ENCODE measurements at places on chromosomes 11 and 22.
A peak's percentile ranks its signal among the peaks of the same experiment; 100 is the strongest.

DNA sequence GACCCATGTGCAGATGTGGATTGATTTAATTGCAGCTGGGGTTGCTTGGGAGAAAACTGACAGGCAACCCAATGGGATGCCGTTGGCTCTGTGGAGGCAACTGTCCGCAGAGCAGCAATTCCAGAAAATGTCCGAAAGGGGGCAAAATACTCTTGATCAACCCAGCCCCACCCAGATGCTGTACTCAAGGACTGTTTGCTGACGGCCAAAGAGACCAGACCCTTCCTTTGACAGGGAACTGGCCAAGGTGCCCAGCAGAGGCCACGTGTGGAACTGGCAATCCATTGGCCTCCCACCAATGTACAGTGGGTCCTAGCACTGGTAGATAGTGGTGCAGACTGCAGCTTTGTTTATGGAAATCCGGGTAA is 29.7 kb upstream of the KCNA4 start:
- DNase-seq = no peak

DNA sequence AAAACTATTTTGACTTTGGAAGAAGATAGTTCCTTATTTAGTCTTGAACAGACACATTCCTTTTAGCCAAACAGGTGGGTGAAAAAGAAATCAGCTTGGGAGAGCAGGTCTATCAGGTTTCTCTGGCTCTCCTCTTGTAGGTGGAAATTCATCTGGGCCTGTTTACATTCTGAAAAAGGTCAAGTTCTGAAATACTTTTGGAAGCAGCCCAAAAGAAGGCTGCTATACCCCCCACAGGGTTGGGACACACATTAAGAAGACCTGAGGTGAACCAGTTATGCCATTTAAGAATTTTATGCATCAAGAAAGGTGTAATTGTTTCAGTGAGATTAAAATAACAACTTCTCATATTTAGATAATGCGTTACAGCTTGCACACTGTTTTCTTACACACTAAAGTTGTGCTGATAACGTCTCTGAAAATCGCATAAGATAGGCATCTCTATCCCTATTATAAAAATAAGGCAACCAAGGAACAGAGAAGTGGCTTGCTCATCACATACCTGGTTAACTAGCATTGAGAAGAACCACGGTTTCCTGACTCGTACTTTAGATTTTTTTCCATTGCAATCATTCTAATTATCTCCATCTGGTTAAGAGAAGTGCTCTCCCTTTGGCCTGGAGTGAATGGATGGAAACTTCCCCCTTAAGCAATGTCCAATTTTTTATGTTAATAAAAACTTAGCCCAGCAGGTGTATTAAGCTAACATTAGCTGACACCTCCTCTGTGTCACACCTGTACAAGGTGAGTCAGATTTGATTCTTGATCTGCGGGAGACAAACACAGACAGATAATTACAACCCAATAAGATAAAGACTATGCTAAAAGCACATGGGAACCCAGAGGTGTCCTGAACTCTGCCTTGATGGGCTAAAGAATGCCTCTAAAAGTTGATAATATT is 60.5 kb upstream of the UCP3 start:
- DNase-seq = no peak

- peak; percentile 88 for DNase-seq
Measured at GRCh38 chr11:1050581-1051355, 14.2 kb upstream of the MUC6 start.

DNA sequence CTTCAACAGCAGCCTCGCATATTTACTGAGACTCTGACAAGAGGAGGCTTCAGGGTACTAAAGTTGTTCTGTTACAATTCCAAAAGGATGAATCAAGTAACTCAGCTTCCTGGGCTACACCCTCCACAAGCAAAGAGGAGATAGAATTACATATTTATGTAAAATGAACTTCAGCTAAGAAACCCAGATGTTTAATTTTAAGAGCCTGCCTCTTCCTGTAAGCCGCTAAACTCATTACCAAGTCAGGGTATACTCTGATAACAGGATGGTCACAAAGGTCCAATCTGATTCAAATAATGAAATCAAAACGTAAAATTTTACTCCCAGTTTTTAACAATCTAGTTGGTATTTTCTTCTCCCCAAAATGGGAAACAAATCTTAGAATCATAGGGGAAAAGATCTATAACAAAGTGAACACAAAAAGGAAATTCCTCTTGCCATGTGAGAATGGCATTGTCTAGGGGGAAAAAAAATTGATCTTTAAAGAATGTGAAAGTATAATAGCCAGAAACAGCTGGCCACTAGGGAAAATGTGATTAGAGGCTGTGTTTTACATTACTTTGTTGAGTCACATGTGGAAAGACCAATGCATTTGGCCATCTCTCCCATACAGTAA is 30.9 kb downstream of the CHEK2 start:
- DNase-seq = no peak

DNA sequence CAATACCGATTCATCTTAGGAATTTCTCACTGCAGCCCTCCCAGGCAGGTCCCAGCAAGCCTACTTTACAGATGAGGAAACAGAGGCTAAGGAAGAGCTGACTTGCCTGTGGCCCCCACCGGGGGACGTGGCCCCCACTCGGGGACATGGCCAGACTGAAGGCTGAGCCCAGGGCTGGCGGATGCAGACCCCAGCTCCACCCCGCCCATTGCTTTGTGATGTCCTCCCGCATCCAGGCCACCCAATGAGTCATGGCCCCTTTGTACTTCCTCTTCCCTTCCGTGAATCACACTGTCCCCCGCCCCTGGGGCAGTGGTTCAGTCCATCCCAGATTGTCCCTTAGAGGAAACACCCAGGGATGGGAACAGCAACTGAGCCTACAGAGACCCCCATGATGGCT is 116.0 kb upstream of the ANO1 start:
- DNase-seq = no peak

DNA sequence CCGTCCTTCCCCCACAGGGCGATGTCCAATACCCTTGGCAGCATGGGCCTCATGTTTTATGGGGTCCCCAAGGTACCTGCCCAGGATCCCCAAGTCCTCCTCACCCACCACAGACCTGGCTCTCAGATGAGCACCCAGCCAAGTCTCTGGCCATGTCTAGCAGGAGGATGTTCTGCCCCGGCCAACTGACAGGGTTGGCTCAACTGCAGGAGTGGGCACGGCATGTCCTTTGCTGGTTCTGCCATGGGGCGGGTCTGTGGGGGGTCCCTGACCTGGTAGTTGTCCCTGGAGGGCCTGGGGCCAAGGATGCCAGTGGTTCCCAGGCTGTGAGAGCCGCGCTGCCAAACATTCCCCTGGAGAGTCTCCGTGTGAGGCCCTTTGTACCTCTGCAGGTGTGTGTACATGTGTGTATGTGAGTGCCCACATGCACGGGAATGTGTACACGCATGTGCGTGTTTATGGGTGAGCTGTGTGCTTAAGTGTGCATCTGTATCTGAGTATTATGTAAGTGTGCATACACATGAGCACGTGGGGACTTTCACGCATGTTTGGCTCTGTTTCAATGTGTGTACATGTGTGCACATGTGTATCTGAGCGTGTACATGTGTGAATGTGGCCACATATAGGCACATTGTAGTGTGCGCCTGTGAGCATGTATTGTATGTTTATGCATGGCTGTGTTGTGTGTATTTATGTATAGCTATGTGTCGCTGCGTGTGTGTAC is 85.5 kb downstream of the KCNQ1 start:
- no peak for DNase-seq

- DNase-seq = no peak
Measured at GRCh38 chr11:77377734-77378133, 76.2 kb upstream of the GDPD4 start.

- no peak for DNase-seq
Measured at GRCh38 chr11:66417000-66417399, 3.8 kb upstream of the NPAS4 start.

- peak; percentile 41 for DNase-seq
Measured at GRCh38 chr11:2269601-2270321, 627 bp downstream of the ASCL2 start.

DNA sequence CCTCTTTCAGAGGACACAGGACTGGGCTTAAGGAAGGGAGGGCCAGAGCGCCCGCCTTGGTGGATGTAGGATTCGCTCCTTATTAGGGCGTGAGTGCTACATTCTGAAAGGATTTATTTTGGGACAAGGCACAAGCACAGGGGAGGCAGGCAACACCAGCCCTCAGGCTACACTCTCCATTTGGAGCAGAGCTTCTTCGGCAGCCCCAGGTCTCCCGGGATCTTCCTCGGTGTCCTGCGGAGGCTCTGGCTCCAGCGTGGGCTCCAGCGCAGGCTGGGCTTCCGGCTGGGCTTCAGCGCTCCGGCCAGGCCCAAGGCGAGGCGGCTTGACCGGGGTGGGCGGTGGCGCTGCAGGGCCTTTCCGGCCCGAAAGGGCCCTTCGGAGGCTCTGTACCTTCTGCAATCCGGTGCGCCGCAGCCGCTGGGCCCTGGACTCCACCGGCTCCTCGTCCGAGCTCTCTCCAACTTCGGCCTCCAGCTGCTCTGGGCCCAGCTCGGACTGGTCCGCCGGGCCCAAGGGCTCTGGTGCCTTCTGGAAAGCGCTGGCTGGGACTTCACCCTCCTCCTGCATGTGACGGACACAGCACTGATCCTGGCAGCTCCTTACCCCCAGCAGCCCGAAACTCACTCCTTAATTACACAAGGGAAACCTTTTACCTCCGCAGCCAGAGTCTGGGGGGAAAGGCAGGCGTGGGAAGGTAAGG is 1.1 kb downstream of the CAVIN3 start:
- no peak for DNase-seq

DNA sequence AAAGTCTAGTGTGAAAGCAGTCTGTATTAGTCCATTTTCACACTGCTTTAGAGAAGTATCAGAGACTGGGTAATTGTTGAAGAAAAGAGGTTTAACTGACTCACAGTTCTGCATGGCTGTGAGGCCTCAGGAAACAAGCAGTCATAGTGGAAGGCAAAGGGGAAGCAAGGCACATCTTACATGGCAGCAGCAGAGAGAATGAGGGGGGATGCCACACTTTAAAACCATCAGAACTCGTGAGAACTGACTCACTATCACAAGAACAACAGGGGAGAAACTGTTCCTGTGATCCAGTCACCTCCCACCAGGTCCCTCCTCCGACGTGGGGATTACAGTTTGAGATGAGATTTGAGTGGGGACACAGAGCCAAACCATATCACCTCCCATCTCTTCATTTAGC is 13.8 kb upstream of the TUBA8 start:
- DNase-seq = no peak

DNA sequence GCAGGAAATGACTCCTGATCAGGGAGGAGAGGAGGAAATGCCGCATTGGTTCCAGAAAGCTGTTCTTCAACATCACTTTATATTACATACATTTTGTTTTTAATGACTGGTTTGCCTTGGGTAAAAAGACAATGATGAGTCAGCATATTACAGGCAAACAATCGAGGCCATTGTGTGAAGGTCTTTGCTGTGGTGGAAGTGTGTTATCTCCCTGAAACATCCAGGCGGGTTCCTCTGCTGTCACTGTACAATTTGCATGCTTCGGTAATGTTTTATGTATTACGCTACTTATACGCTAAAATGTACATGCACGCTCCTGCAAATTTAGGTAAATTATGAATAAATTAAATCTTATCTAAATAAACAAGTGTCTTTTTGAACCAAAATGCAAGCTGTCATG is 161.1 kb downstream of the KIRREL3 start:
- DNase-seq = no peak

DNA sequence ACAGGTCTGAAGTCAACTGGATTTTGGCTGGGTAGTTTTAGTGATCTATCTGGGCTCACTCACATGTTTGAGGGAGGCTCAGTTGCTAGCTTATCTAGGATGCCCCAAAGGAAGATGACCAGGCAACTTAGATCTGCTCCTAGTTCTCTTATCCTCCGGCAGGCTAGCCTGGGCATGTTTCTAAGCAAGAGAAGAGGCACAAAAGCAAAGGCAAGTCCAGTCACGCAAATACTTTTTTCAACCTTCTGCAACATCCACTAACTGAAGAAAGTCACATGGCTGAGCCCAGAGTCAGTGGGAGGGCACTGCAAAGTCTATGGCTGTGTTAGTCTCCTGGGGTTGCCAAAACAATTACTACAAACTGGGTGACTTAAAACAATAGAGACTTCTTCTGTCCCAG is 32.9 kb upstream of the FSHB start:
- no peak for DNase-seq

GRCh38 chr22:20458530-20459151 is 21.0 kb upstream of the SCARF2 start:
- DNase-seq = no peak

DNA sequence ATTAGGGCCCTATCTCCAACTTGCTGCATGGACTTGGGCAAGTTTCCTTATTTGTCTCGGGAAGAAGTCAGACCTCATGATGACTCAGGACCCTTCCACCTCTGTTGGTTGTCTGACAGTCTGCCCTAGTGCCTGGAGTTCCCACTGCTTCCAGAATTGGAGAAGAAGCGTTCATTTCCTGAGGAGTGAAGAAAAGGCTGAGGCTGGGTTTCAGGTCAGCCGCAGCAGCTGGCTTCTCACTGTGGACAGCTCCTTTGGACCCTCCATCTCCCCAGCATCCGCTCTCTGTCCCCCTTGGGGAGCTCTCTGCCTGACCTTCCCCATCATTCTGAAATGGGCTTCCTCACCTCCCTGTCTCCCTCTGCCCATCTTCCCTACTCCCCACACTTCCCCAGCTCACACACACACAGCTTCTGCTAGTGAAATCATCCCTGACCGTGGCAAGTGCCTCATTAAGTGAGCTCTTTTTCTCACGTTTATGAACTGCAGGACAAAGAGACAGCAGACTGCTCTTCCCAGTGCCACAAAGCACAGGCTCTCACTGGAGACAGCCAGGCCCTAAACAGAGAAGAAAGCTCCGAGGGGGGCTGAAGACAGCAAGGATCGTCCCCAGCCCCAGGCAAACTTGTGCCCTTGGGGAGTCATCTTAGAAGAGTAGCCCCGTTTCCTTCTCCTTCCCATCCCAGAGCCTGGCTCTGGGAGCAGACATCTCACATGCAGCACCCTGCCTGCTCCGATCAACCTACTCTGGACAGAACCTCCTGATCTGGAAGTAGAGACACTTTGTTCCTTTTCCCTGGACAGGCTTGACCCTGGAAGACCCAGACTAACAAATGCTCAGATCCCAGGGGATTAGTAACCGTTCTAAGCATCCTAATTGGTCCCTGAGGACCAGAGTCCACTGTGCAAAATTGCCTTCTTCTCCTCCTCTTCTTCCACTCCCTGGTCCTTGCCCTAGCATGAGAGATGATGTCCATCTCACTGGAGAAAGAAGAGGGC is 157.9 kb downstream of the FEZ1 start:
- no peak for DNase-seq

GRCh38 chr11:58659910-58660570 is 37.6 kb downstream of the CNTF start:
- no peak for DNase-seq

DNA sequence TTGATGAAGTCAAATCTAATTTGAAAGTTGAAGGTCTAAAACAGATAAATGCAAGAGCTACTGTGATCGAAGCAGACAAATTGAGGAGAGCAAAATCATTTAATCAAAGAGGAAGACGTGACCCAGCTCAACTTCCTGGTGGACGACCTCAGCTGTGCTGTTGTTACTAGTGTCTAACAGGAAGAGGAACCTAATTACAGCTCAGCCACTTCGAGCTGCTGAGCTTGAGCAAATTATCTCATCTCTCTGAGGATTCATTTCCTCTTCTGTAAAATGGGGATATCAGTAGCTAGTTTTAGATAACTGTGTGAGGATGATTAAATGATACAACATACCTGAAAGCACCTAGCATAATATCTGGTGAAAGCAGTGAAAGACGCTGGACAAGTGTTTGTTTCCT is 48.6 kb upstream of the OLFML1 start:
- DNase-seq = peak; percentile 70

- DNase-seq = no peak
Measured at GRCh38 chr11:32510039-32510438, 73.6 kb upstream of the EIF3M start.

GRCh38 chr11:59957094-59957493 is 6.7 kb upstream of the OOSP4A start:
- DNase-seq = no peak

GRCh38 chr11:19892387-19892786 is 179.8 kb downstream of the NAV2 start:
- no peak for DNase-seq
